ENCODE measurements at places on chromosomes 7 and 10.

DNA sequence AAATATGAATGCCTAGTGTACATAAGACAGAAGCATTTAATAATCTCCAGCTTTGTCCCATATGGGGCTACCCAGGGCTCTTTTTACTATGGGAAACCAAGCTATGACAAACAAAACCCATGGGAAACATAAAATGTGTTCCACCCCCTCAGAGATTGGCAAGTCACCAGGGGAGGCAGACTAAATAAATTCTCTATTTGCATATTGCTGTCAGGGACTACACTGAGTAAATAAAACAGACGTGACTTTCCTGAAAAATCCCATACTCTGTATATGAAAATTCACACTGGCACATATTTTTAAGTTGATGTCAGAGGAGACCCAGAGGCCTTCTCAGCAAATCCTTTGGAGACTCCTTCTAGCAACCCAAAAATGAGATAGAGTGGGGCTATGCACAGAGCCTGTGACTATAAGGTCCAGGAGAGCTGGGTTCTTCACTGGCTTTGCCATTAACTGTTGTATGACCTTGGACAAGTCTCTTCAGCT, 44.0 kb upstream of the HPSE2 start:
- no peak for DNase-seq

- DNase-seq: peak; percentile 58
Observed at GRCh38 chr7:27944643-27945042, 204.7 kb downstream of the TAX1BP1 start.

- DNase-seq: no peak
Observed at GRCh38 chr7:155053002-155053401, 17.1 kb upstream of the HTR5A start.

- DNase-seq: peak; percentile 72
Observed at GRCh38 chr7:116357781-116358670, 141.5 kb upstream of the CAV2 start.

DNA sequence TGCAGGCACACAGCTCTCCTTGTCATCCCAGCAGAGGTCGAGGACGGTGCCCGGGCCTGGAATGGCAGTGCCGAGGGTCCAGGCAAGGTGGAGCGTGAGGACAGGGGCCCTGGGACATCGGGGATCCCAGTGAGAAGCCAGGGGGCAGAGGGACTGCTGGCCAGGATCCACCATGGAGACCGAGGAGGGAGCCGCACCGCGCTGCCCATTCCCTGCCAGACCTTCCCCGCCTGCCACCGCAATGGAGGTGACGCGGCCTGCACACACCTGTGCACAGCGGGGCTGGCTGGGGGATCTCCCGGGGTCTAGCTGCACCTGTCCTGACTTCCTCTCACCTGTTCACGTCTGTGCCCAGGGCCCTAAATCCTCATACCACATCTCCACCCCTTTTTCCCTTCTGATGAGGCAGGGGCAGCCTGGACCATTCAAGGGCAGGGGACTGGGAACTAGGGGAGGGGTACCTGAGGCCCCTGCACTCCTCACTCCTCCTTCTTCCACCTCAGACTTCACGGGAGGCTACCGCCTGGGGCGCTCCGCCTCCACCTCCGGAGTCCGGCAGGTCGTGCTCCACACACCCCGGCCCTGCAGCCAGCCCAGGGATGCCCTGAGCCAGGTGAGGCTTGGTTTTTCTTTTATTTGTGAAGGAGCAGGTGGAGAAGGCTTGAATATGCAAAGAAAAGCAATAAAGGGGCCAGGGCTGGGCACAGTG, 6.9 kb downstream of the NYAP1 start:
- no peak for DNase-seq

DNA sequence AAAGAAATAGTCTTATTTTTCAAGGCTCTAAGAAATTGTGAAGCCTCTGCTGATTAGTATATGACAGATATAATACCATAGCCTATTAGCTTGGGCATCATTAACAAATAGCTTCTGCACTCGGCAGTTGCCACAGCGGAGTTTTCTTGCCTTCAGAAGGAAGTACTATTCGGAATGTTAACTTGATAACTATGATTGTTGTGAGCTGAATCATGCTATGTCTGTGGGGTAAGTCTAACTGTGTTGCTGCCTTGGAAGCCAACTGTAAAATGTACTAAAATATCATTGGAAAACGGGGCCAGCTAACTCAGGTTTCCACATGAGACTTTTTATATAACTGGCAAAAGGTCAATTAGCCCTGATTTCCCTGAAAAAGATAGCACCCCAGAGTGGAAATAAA, 93.2 kb downstream of the TWIST1 start:
- peak; percentile 86 for DNase-seq

DNA sequence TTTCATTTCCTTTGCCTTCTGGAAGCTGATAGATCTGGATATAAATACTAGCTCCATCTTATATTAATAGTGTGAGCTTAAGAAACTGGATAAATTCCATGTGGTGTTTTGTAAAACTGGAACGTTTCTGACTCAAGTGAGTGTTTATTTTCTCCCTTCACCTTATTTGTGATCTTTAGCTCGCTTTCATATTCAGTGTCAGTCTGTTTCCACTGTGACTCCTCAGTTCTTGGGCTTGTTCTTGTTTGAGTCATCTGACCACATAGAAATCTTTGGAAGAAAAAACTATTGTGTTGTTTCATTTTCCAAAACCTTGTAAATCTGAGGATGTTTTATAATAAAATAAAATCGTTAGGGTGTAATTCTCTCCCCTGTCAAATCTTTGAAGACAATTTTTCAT, 186.4 kb downstream of the POLR1F start:
- peak; percentile 59 for DNase-seq

DNA sequence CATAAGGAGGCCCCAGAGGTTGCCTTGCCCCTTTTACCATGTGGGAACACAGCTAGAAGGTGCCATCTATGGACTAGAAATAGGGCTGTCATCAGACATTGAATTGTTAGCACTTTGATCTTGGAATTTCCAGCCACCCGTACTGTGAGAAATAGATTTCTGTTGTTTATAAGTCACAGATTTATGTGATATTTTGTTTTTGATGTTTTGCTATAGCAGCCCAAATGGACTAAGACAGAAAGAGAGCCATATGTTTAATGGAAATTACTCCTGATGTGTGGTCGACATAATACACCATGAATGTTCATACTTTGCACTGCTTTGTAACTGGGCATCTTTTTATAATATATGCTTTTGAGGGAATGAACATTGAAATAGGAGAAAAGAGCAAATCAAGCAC, 302.2 kb downstream of the BBS9 start:
- no peak for DNase-seq

DNA sequence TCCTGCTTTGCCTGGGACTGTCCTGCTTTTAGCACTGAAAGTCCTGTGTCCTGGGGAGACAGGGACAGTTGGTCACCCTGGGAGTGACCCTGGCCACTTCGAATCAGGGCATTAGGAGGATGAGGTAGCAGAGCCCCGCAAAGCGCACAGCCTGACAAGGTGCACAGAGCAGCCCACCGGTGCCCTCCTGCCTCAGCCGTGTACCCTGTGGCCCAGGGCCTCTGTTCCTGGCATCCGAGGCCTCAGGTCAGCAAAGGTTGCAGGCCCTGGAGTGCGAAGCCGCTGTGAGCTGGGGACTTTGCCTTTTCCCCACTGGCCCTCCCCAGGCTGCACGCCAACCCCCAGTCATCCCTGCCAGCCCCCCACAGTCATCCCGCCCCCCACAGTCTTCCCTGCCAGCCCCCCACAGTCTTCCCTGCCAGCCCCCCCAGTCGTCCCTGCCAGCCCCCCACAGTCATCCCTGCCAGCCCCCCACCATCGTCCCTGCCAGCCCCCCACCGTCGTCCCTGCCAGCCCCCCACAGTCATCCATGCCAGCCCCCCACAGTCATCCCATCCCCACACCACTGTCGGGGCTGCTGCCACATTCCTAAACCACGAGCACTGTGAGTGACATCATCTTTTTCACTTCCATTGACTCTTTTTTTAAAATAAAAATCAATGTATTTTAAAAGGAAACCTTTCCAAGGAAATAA, 91.8 kb downstream of the RGS10 start:
- peak; percentile 33 for DNase-seq

DNA sequence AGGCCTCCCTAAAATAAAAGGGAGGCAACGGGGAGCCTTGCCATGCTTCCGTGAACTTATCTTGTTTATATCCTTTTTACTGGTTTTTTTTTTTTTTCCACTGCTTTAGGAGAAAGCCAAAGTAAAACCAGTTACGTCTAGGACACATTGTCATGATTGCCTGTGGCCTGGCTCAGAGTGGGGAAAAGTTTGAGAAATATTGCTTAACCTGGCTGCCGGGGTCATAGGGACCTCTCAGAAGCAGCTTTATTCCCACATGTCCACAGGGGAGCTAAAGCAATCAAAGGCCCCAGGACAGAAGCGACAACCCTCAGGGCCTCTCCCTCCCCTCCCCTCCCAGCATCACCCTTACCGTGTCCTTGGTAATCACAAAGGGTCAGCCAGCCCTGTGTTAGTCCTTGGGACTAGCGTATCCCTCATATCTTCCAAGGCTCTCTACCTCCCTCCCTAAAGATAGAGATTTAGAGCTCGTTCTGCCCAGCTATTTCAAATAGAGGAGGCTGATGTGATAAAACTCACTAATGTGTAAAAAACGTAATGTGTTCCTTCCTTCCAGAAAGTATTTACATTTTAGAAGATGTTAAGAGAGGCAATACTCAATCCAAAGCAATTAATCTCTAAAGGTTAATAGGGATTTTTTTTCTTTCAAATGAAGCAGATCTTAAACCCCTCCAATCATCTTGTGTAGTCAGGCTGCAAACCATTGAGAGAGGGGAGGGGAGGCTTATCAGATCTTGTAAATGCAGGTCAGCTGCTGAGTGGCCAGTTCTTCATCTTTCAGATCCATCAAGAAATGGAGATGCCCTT, 64.8 kb upstream of the PRKAR2B start:
- no peak for DNase-seq

DNA sequence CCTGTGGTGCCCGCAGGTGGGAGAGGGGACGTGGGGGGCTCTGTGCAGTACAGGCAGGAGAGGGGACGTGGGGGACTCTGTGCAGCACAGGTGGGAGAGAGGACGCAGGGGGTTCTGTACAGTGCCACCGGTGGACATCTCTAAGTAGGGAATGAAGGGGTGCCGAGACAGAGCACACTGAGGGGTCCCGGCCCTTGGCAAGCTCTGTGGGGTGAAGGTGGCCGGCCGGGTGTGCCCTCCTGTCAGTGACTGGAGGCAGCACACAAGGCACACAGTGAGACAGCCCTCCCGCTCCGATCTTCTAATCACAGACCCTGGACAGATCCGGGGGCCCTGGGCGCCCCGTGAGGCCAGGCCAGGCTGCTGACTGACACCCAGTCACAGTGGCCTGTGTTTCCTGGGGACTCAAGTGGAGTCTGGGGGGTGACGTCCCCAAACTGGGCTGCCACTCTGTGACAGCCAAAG, 11.2 kb downstream of the GPR146 start:
- no peak for DNase-seq

DNA sequence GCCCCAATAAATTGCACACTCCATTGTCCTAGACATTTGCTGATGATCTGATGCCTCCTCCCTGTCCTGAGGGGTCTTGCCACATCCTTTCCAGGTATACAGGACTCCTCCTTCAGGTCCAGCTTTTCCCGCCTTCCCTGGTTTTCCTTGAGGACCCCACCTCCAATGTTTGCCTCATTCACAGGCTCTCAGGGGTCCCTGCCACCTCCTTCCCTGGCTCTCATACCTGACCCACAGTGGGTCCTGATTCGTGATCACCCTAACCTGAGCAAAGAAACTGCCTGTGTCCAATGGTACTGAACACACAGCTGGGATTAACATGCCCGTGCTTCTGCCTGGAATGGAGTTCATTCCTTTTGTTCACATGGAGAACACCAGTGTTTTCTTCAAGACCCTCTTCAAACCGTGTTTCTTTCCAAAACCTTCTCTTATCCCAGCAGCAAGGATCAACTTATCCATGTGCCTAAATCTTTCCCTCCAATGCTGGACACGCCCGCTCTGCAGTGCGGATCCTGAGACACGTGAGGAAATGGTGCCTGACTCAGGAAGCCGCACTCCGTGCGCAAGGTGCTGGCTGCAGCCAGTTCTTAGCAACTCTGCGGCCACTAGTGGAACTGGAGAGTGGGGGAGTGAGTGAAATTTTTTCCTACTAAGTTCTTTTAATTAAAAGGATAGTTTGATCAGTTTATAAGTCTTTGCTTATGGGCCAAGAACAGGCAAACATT, 354.6 kb upstream of the SHH start:
- DNase-seq: no peak

DNA sequence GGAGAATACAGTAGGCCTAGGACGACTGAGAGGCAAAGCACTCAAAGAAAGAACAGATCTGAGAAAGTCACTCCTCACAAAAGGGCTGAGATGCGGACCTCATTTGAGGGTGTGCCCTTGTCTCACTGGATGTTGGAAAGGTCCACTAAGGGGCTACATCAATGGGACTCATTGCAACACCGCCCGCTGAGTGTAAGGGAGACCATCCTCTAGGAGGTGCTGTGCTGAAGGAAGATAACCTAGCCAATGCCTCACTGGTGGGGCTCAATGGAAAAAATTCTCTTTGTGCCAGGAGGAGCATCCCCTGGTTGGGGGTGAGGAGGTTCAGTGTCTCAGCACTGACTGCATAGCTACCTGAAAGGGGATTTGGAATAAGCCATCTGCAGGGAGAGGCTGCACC, 758.7 kb upstream of the CELF2 start:
- no peak for DNase-seq

- DNase-seq: no peak
Observed at GRCh38 chr10:127314797-127315196, 118.4 kb upstream of the INSYN2A start.

DNA sequence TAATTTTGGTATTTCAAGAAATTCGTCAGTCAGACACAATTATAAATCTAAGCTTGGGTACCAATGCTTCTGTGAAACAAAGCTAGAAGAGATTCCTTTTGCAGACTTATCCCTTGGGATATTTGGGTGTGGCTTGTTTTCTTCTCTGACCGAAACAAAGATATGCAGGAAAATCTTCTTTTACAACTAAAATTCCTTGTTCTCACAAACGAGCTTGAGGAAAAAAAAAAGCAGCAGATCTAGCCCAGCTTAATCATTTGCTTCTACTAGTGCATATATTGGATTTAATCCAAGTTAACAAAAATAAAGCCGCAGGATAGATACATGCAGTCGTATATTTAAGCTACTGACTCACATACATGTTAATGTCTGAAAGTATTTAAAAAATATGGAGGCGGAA, 104.2 kb downstream of the PRTFDC1 start:
- DNase-seq: peak; percentile 62

All from fibroblast of the aortic adventitia (primary cell).